ENCODE measurements at places on chromosomes 5 and 9. TPM values are rescaled to one million over a fixed set of nuclear protein-coding genes. Genes with fewer than 3 reads are reported as not detected.

The MRPS30 gene
- 55.4 TPM for polyA plus RNA-seq

The AK6 gene
- 73.9 TPM for polyA plus RNA-seq

The NR2F1 gene
- not detected for polyA plus RNA-seq

The MARVELD2 gene
- 0.37 TPM for polyA plus RNA-seq

The PCDHGB7 gene
- not detected for polyA plus RNA-seq

The ZBTB43 gene
- 6.9 TPM for polyA plus RNA-seq

The OR1Q1 gene
- polyA plus RNA-seq: not detected

The PPP1R2B gene
- polyA plus RNA-seq: 0.26 TPM

The C9 gene
- not detected for polyA plus RNA-seq

The RASGEF1C gene
- not detected for polyA plus RNA-seq

The CCNO gene
- not detected for polyA plus RNA-seq

The PCDHB5 gene
- not detected for polyA plus RNA-seq
